NCI-H524 treated with DMSO at 0.1 percent for 48 hours (cell line): ENCODE measurements at places on chromosomes 3 and 15.
A peak's percentile ranks its signal among the peaks of the same experiment; 100 is the strongest.

GRCh38 chr3:15324379-15324808 lies 8.0 kb downstream of the SH3BP5 start:
- no peak for DNase-seq

- no peak for DNase-seq
Observed at GRCh38 chr3:86152620-86153019, 838.3 kb downstream of the VGLL3 start.

DNA sequence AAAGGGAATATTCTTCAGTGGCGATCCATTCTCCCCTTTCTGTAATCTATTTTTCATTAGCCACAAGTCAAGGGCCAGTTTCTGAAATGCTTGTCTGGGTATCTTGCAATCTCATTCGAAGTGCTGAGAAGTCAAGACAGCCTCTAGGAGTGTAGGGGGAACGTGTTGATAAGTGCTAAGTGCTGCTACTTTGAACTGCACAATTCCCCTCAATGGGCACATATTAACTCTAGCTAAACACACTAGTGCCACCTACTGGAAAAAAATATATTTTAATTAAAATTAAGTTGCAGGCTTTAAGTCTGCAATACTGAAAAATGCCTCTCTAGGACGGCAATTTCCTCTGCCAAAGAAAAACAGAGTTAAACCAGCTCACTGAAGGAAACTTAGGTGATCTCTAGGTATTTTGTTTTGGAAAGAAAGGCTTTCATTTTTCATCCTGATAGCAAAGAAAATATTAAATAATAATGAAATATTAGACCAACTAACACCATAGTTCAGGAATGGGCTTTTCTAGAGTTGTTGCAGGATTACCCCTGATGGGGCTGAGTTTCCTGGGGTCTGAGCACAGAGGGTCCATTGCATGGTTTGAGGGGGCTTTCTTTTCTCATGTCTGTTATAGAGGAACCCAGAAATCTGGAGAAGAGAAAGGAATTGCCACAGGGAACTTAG lies 181.9 kb upstream of the KBTBD8 start:
- peak; percentile 41 for DNase-seq

DNA sequence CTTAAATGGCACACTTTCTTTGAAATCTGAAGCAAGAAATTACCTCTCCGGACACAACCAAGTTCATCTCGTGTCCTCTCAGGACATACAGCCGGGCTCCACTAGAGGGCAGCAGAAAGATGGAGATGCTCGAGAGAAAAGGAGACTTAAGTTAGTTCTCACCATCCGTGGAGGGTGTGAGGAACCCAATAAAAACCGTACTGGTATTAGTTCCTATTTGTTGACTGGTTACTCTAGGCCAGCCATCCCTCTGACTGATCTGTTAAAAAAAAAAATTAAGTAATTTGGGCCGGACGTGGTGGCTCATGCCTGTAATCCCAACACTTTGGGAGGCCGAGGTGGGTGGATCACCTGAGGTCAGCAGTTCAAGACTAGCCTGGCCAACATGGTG lies 7.9 kb upstream of the CYP11A1 start:
- DNase-seq = peak; percentile 30

DNA sequence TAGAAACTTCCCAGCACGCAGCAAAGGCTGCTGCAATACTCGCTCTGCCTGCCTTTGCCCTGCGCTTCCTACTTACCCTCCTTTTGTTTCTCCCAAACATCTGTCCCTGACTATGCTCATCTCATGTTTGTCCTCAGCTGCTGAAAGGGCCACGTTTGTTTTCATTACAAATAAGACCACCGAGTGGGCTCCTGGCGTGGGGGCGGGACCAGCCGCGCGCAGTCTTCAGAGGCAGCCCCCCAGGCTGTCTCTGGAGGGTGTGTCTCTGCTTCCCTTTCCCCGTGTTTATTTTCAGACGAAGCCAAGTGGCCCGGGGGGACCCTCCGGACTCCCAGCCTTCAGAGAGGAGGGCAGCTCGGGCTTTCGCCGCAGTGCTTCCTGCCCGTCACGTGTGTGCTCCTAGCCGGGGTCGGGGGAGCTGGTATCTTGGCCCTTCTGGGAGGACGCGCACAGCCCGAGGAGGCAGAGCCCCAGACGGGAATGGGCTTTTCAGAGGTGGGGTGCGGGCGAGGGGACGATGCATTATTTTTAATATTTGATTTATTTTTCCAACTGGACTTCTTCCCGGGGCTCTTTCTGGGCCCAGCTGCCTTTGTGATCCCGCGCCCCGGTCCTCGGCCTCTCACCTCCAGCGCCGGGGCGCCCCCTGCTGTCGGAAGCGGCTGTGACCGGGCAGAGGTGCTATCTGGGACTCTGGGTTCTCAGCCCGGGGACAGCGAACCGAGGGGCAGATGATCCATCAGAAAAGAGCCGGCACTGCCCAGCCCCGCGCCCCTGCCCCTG lies 70.0 kb upstream of the CGNL1 start:
- peak; percentile 49 for DNase-seq

DNA sequence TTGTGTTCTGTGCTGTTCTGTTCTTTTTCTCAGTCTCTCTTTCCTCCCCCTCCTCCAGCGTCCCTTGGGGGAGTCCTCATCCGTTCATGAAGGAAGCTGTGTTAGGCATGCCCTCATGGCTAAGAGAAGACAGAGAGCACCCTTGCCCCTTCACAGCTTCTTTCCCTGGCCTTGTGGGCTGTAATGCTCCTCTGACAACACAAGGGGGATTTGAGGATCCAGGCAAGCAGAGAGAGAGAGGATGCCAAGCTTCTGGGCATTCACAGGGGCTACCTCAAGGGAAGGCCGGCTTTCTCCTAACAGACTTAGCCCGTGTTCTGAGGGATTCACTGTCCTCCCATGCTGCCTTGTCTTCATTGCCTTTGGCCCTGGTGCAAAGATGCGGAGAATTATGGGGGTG lies 389.5 kb downstream of the LRTM1 start:
- no peak for DNase-seq

GRCh38 chr3:141246958-141247301 lies 15.3 kb downstream of the PXYLP1 start:
- no peak for DNase-seq

GRCh38 chr15:95274101-95274500 lies 1042.7 kb downstream of the MCTP2 start:
- DNase-seq = no peak

DNA sequence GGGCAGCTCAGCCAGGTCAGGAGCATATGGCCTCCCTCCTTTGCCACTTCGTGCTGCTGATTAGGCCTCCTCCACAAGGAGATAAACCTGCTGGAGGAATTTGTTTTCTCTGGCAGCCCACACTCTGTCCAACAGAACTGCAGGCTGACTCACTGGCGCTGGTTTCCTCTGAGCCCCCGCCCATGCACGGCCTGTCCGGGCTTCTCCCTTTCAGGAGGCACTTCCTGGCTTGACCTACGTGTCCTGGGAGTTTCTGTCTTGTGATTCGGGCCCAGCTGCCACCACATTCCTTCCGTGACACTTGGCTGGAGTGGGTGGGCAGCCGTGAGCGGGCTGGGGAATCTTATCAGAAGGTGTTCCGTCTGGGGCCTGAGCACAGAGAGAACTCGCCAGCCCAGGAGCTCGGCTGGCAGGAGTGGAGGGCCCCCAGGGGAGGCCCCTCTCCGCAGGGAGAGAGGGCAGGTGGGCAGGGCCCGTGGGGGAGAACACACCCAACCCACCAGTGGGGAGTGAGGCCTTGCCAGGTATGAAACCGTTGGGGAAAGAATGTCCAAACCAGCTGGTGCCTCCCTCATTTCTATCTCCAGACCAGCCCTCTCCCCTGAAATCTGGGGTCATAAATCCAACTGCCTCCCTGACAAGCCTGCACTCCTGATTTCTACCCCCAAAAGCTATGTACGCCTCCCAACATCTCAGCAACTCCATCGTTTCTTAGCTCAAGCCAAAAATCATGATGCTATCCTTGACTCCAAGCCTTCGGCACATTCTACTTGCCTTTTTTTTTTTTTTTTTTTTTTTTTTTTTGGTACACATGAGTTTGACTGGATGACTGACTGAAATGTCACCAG lies 110.6 kb upstream of the MEF2A start:
- DNase-seq = no peak

DNA sequence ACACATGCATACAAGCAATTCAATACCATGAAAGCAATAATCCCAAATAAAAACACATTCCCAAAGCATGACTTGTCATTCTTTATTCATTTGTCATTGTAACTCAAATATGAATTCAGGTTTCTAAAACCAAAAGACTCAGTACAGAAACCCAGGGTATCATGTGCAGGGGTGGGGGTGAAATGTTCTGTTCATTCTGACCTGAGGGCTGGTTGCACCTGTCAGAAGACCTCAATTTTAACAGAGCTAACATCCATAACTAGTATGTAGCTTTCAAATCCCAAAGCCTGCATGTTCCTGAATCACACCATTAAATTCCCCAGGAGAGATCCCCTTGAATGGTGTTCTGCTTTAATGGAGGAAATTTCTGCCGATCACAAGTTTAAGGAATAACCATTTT lies 738.7 kb downstream of the MCTP2 start:
- DNase-seq = no peak

DNA sequence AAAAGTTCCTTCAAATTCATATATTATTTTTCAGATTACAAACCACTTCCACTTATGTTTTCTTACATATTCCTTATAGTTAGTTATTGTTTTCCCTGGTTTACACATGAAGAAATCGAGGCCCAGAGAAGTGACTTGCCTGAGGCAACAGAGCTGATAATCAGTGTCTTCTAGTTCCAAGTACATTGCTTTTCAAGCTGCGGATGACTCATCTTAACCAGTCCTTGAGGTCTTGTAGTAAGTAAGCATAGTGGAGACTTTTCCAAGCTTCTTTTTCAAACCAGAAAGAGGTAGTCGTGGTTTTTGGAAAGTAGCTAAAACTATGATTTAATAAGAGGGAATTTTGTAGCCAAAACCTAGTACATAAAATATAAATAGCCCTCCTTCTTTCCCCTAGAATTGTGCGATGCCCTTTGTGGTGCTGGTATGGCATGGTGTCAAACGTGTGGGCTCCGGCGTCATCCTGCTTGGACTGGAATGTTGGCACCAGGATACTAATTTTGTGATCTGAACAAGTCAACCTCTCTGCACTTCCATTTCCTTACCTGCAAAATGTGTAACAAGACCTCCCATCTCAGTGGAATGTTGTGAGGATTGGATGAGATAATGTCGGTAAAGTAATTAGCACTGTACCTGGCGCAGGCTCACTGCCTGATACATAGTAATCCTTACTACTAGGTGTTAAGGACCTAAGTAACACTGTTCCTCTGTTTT lies 19.0 kb upstream of the DLG1 start:
- DNase-seq = no peak

- peak; percentile 79 for DNase-seq
Observed at GRCh38 chr3:116417151-116417550, 28.1 kb downstream of the LSAMP start.

DNA sequence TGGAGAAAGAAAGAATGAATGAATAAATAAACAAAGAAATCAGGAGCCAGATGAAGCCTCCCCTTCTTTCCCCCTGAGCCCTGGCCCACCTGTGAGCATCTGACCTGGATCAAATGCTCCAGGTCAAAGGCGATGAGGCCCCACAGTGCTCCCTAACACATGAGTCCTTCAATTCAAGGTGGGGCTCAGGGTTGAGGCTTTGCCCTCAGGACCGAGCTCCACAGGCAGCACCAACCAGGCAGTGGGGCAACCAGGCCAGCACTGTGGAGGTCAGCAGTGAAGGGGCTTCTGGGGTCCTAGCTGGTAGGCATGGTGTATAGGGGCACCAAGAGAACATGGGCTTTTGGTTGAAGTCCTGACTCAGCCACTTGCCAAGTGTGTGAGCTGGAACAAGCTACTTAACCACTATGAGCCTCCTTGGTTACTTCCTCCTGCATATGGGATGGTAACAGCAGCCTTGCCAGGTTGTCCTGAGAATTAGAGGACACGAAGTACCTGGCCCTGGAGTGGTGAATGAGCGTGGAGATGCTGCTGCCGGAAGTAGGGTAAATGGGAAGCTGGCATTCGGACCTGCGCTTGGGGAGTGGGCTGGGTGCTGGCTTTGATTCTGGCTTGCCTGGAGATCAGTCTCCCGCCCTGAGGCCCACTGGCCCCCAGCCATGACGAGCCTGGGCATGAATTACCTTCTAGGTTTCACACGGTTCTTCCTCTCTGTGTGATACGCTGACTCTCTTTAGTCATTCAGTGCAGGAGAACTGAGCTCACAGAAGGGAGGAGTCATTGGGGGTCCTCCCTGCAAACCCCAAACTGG lies 10.0 kb upstream of the PAQR5 start:
- DNase-seq = no peak

- DNase-seq = no peak
Observed at GRCh38 chr3:62233065-62233464, 140.3 kb downstream of the FEZF2 start.

GRCh38 chr3:17850448-17850847 lies 108.0 kb upstream of the TBC1D5 start:
- DNase-seq = no peak

DNA sequence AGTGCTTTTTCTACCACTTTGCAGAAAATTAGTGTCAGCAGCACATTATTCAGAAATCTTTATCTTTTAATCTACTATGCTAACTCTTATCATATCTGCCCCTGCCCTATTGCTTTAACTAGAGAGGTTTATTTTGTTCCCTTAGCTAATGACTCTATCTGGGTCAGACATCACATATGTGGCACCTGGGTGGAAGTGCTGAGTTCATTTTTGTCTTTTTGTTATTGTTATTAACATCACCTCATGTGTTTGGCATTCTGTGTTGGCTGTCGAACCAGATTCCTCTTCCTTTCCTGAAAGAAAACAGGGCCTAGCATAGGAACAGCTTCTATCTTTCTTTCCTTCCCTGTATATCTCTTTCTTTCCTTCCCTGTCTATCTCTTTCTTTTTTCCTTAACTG lies 100.7 kb downstream of the RBMS3 start:
- DNase-seq = no peak

- DNase-seq = no peak
Observed at GRCh38 chr3:183375337-183375736, 53.1 kb downstream of the MCF2L2 start.

GRCh38 chr15:92807971-92808571 lies 92.1 kb upstream of the CHD2 start:
- DNase-seq = no peak

DNA sequence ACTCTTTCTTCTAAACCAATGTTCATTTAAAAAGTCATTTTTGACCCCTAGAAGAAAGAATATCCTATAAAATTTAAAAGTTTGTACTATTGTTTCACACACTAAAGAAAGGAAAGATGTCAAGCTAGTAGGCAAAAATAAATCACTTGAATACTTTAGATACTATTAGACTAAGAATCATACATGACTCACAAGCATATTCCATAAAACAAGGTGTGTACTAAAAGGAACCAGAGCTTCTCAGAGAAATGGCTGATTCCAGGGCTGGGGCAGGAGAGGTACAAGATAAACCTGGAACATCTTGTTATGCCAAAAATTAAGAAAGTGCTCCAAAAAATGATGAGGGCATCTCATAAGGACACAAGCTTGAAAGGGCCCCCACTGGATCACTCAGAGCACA lies 8.7 kb downstream of the DLG1 start:
- no peak for DNase-seq

GRCh38 chr3:125150525-125151441 lies 61.8 kb downstream of the SLC12A8 start:
- DNase-seq = peak; percentile 62

- no peak for DNase-seq
Observed at GRCh38 chr15:62719316-62719715, 323.2 kb upstream of the TPM1 start.
